HCT116 (cell line): ENCODE measurements at places on chromosomes 12 and 14. TPM values are rescaled to one million over a fixed set of nuclear protein-coding genes. Genes with fewer than 3 reads are reported as not detected.

The AQP6 gene
- total RNA-seq: not detected

The ACSS3 gene
- 0.30 TPM for total RNA-seq

DNA sequence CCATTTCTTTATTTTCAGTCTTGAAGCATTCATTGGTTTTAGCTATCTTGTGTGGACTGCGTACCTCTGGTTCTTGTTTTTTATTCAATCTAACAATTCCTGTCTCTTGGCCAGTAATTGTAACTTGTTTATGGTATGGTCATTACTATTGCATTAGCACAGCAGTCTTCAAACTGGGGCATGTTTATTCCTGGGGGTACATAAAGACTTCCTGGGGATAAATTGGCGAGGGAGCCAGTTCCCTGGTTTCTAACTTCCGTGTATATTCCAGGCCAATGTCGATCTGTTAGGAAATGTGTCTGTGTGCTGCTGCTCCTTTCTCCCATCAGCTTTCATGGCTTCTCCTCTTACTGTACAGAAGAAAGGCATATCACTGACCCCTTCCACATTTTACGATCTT, 13.7 kb upstream of the EVL start:
- H3K4me1 ChIP-seq: no peaks in the 10 kb centered on the region
- no peak overlapping the region for H3K4me3 ChIP-seq
- H3K27me3 ChIP-seq: no peaks in the 10 kb centered on the region
- no peak for DNase-seq
- no peaks in the 10 kb centered on the region for H3K36me3 ChIP-seq

DNA sequence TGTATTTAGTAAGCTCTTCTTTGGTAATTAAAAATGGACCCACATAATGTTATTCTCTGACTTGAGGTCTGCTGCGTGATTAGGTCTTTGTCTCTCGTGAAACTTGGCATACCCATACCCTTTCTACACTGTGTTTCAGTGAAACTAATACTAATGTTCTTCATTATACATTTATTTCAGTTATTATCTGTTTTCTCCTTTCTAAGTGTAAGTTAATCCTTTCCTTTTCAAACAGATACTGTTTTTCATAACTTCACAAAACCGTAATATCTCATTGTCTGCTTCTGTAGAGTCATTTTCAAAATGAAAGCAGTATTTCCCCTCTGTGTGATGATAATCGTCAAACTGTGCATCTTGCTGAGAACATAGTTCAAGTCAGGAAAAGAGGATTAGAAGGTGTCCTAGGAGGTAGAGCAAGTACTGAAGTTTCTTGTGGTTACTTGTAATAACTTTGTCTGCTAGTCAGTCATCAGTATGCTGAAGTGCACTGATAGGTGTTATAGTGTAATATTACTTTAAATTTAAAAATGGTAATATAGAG, 15.9 kb downstream of the PYROXD1 start:
- no peaks in the 10 kb centered on the region for H3K27me3 ChIP-seq
- H3K4me3 ChIP-seq: no peak overlapping the region
- no peak overlapping the region for H3K27ac ChIP-seq
- H3K4me1 ChIP-seq: 0 out of 2 replicates have a peak, but pooled peaks cover 3% of the 10 kb centered on the region
- DNase-seq: no peak
- H3K36me3 ChIP-seq: 0 out of 2 replicates have a peak, but pooled peaks cover 6% of the 10 kb centered on the region
